ENCODE measurements at places on chromosomes 4 and X.

GRCh38 chrX:78116766-78117165 lies 12.7 kb downstream of the PGK1 start:
- no peak for DNase-seq

GRCh38 chr4:17583941-17584340 lies 6.9 kb downstream of the LAP3 start:
- no peak for DNase-seq

DNA sequence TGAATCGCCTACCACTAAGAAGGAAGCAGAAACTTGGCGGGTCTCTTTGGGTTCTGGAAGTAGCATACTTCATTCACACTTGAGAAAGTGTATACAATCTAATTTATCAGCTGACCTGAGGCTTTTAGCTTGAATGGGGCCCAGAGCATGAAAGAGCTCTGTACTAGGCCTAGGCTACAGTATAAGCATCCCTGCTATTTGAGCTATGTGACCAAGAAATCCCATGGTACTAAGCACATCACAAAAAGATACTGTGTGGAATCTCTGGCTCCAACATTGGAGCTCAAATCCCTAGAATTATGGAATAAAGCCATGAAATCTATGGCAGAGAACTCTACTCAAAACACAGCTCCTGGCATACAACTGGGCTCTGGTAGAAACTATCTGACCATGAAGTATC lies 43.9 kb upstream of the CCDC149 start:
- DNase-seq: no peak

DNA sequence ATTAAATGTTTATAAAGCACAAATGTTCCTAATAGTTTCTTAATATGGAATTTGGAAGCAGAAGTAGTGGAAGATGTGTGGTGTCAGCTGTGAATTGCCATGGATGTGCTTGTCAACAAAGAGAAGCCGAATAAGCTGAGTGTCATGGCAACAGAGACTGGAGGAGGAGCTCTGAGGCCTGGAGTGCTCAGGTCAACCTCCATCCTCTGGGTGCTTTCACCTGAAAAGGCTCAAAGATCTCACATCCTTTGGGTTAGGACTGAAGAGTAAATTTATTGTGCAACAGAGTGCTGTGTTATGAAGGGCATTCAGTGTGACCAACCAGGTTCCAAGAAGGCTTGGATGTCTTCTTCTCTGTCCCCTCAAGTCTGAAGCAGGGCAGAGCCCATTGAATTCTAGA lies 18.7 kb downstream of the SGMS2 start:
- no peak for DNase-seq

- DNase-seq: no peak
Observed at GRCh38 chr4:112526061-112526460, 10.1 kb upstream of the NEUROG2 start.

GRCh38 chr4:139392797-139393196 lies 61.1 kb upstream of the RAB33B start:
- DNase-seq: no peak
